ENCODE measurements at places on chromosomes 12 and 14. TPM values are rescaled to one million over a fixed set of nuclear protein-coding genes. Genes with fewer than 3 reads are reported as not detected.

DNA sequence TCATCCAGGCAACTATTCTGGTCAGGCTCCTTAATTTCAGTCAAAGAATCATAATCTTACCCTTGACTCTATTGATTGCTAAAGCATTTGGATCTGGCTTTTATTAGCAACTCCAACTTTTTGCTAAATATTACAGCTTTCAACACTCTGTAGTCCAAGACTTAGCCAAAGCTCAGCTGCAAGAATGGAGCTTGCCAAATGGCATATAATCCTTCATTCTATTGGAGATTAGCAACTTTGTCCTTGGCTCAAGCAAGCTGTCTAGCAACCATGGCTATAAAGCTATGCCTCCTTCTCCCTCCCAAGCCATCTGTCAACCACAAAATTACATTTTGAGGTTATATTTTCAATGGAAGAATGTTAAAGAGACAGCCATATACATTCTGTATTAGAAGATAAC lies 23.1 kb upstream of the NID2 start:
- H3K4me1 ChIP-seq: peaks cover 1% of the 10 kb centered on the region
- H3K4me3 ChIP-seq: no peak overlapping the region
- DNase-seq: no peak

GRCh38 chr12:104422441-104422840 lies 34.3 kb upstream of the CHST11 start:
- H3K36me3 ChIP-seq: no peaks in the 10 kb centered on the region
- DNase-seq: no peak
- H3K27me3 ChIP-seq: peaks cover 7% of the 10 kb centered on the region
- H3K4me1 ChIP-seq: peaks cover 5% of the 10 kb centered on the region
- no peak overlapping the region for H3K4me3 ChIP-seq

GRCh38 chr14:102089621-102090343 lies 2.9 kb upstream of the HSP90AA1 start:
- peak overlapping the region; percentile 40 for H3K4me3 ChIP-seq
- H3K36me3 ChIP-seq: peaks cover 13% of the 10 kb centered on the region
- peaks cover 21% of the 10 kb centered on the region for H3K4me1 ChIP-seq
- H3K27ac ChIP-seq: peak overlapping the region; percentile 89
- no peaks in the 10 kb centered on the region for H3K27me3 ChIP-seq

DNA sequence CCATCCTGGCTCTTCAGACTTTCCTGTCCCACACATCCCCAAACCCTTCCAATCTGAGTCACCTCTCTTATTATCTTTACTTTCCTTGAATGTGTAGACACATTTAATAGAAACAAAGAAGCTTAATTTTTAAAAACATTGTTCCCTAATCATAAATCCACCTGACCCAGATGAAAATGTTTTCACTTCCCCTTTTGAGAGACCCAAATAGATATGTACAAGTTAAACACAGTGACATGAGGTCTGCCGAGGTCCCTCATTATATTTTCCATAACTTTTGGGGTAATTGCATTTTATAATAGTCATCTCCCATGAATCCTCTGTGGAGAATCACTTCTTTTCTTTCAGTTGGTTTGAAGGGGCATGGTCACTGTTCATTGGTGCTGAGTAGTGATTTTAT lies 191.1 kb downstream of the GRIN2B start:
- no peaks in the 10 kb centered on the region for H3K27me3 ChIP-seq
- H3K4me1 ChIP-seq: peaks cover 3% of the 10 kb centered on the region
- H3K4me3 ChIP-seq: no peak overlapping the region
- no peaks in the 10 kb centered on the region for H3K36me3 ChIP-seq

DNA sequence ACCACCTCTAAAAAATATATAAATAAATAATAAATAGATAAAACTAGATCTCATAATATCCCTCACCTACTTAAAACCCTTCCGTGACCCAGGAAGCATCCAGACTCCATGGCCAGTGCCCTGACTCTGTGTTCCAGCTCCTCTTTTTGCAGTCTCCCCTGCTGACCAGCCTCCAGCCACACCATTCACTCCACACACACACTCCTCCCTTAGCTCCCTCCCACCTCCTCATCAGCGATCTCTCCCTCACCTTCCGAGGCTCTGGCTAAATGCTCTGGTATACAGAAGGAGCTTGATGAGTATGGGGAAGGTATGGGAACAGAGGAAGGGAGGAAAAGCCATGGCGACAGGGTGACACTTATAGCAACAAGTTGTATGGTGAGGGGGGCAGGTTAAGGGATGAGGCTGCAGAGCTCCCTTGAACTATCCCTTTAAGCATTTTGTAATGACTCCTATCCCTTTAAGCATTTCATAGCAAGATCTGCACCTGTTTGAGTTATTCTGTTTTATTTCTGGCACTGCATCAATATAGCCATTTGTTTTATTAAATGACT lies 26.1 kb upstream of the EIF4B start:
- DNase-seq: no peak
- no peaks in the 10 kb centered on the region for H3K36me3 ChIP-seq
- no peak overlapping the region for H3K4me3 ChIP-seq

SPTB gene
- 1.7 TPM for total RNA-seq

- no peak overlapping the region for H3K4me3 ChIP-seq
- no peaks in the 10 kb centered on the region for H3K27me3 ChIP-seq
- peaks cover 17% of the 10 kb centered on the region for H3K36me3 ChIP-seq
- no peak for DNase-seq
- peak overlapping the region; percentile 73 for H3K27ac ChIP-seq
- H3K4me1 ChIP-seq: no peaks in the 10 kb centered on the region
These were observed 51.3 kb downstream of the MARK3 start for GRCh38 chr14:103436533-103436932.

DNA sequence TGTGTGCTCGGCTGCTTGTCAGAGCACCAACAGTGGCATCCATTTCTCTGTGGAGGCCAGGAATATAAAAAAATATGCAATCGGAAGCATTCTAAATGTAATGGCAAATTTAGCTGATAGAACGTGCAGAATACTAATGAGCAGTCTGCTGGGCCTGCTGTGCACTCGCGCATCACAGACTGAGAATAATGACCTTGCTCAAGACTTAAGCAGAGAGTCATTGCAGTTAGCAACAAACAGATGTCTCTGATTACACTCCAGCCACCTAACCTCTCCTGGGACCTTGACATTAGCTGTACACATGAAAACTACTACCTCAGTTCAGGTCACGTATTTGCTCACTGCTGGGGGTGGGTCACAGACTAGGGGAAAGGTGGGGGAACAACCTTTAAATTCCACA lies 269.2 kb upstream of the DAAM1 start:
- peaks cover 30% of the 10 kb centered on the region for H3K4me1 ChIP-seq
- no peak overlapping the region for H3K4me3 ChIP-seq
- H3K27ac ChIP-seq: no peak overlapping the region
- no peaks in the 10 kb centered on the region for H3K36me3 ChIP-seq

HOXC12 gene
- total RNA-seq: not detected

DNA sequence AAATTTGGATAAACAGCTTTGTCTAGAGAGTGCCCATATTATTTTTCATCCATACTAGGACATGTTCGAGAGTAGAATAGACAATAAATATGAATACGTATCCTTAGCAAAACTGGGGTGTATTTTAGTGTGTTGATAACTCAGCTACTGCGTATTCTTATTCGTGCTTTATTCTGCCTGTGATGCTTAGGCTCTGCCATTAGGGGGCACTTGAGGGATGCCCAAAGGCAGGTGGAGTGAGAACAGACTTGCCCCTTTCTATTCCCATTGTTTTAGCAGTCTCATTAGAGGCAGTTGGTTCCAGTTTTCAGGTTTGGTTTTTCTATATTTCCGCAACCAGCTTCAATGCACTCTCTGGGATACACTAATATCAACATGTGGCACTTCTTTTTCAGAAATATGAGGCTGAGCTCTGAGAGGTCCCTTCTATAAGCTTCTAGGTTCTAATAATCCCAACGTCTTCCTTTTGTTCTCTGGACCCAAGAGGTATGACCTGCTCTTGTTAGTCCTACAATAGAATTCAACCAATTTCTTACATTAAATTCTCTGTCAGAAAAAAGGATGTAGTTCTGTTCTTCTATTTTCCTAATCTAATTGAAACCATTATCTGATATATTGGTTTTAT lies 985.7 kb upstream of the FBXO33 start:
- H3K4me1 ChIP-seq: no peaks in the 10 kb centered on the region
- no peak overlapping the region for H3K4me3 ChIP-seq
- no peaks in the 10 kb centered on the region for H3K27me3 ChIP-seq
- DNase-seq: peak; percentile 22
- H3K27ac ChIP-seq: no peak overlapping the region
- no peaks in the 10 kb centered on the region for H3K36me3 ChIP-seq

DNA sequence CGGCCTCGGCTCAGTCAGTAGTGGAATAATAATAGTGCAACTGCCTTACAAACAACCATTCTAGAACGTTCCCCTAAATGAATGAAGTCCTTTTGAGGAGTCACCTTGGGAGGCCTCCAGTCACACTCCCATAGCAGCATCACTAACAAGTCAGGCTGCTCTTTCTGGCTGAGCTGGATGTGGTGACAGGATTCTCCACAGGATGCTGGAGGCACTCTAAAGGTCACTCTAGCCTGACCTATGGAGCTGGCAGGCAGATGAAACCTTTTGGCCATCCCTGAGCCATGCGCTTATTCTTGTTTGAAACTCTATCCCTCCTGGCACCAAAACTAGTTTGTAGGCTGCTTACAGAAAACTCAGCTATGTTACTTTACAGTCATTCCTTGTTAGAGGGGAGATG lies 17.9 kb upstream of the TFCP2 start:
- H3K27ac ChIP-seq: no peak overlapping the region
- H3K4me1 ChIP-seq: peaks cover 4% of the 10 kb centered on the region
- no peaks in the 10 kb centered on the region for H3K36me3 ChIP-seq

REP15 gene
- 3.0 TPM for total RNA-seq

- DNase-seq: no peak
- H3K27ac ChIP-seq: no peak overlapping the region
- no peaks in the 10 kb centered on the region for H3K36me3 ChIP-seq
- H3K4me3 ChIP-seq: no peak overlapping the region
- peaks cover 7% of the 10 kb centered on the region for H3K27me3 ChIP-seq
These were observed 119.8 kb downstream of the SINHCAF start for GRCh38 chr12:31206038-31206670.

B4GALNT3 gene
- total RNA-seq: 58.3 TPM

DNA sequence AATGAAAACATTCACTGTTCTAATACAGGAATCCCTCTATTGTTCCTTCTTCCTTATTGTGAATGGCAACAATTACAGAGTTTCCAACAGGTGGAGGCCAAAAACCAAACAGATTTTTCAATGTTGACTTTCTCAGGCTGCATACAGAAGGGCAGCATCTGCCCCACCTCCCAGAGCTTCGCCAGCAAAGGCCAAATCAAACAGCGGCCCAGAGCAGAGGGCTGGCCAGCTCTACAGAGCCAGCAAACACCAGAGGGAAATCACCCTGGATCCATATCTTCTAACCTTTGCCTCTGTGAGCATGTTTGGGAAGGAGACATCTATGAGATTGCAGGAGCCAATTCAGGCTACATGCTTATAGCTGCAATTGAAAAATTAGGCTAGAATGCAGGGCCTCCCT lies 4.4 kb upstream of the CRACR2A start:
- H3K27me3 ChIP-seq: peaks cover 26% of the 10 kb centered on the region
- H3K4me1 ChIP-seq: peaks cover 23% of the 10 kb centered on the region
- no peak for DNase-seq
- H3K27ac ChIP-seq: peak overlapping the region; percentile 63
- H3K36me3 ChIP-seq: no peaks in the 10 kb centered on the region

DNA sequence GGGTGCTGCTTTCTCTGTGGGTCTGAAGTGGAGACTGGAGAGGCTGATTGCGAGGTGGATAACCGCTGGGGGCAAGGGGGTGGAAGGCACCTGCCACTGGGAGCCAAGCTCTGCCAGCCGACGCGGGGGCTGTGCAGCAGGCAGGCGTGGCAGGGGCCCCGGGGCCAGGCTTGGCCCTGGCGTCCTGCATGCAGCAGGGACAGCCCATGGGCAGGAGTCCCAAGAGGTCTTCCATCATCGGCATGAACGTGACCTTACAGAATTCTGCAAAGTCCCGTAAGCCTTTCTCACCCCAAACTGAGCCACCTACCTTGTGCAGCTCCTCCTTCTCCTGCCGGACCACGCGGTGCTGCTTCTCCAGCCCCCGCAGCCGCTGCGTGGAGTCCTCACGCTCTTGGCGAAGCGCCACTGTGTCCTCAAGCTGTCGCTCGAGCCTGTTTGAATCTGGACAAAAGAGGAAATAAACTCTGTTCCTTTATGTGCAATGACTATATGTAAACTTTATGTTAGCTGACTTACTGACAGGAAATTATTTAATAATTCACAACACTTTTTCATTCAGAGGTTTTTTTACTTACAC lies 51.3 kb downstream of the AMN start:
- H3K36me3 ChIP-seq: peaks cover 20% of the 10 kb centered on the region
- H3K27me3 ChIP-seq: no peaks in the 10 kb centered on the region
- no peak overlapping the region for H3K27ac ChIP-seq
- DNase-seq: no peak
- no peak overlapping the region for H3K4me3 ChIP-seq

- peaks cover 48% of the 10 kb centered on the region for H3K27me3 ChIP-seq
- no peaks in the 10 kb centered on the region for H3K36me3 ChIP-seq
- DNase-seq: peak; percentile 83
- no peak overlapping the region for H3K27ac ChIP-seq
These were observed 1.8 kb downstream of the AHNAK2 start for GRCh38 chr14:104976198-104977007.

IFT81 gene
- total RNA-seq: 48.7 TPM

STYK1 gene
- total RNA-seq: 0.79 TPM

Data from progenitor cell of endocrine pancreas (in vitro differentiated cells).